M059J (cell line): ENCODE measurements at places on chromosomes 4 and X. TPM values are rescaled to one million over a fixed set of nuclear protein-coding genes. Genes with fewer than 3 reads are reported as not detected.

GRCh38 chrX:120751683-120752082 is 121.8 kb upstream of the C1GALT1C1 start:
- DNase-seq, result no peak

The IQCM gene
- not detected in 2 replicates for total RNA-seq

DNA sequence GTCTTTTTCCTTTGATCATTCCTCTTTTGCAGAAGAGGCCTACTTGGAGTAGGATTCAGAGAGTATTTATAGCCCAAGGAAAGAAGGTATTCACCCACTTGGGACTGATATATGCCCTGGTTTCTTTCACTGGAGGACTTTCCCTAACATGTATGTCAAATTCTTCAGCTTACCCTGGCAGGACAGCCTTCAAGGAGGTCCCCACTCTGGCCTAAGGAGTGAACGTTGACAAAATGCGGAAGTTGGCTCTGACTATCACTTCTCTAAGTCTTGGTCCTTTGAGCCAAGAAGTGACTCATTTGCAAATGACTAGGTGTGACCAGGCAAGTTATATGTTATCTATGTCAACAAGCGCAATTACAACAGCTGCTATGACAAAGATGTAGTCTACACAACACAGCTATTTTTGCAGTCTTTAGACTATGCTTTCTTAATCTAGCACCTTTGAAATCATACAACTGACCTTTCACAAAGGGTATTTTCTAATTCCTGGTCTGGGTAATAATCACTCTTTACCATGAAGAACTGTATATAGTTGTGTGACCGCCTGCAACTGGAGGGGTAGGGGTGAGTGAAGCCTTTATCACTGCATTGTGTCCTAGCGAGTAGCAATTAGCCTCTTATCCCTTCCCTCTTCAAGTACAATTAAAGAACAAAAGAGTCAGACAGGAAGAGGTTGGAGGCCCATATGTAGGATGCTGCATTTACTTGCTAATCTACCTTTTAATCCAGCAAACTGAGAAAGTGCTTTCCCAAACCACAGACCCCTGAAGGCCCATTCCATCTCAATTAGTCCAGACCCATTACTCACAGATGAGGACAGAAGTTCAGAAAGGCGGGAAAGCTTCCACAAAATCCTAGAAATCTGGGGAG is 50.1 kb downstream of the RASGEF1B start:
- DNase-seq, result peak; percentile 34

DNA sequence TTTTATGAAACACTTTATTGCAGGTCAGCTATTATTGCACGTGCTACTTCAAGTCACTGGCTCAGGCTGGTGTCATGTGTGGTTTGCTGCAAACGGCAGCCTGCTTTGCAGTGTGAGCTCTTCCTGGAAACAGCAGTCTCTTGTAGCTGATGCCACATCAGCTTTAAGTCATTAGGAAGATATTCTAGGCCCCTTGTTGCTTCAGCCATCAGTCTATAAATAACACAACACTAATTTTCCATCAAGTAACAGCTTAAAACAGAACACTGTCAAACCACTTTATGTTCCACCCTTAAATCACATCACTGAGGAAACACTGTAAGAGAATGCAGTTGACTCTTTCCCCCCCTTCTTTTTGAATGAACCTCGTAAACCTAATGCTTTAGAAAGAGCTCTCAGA is 93.8 kb downstream of the GATB start:
- DNase-seq, result no peak

GRCh38 chrX:41384051-41384705 is 50.2 kb downstream of the DDX3X start:
- peak; percentile 89 for DNase-seq
